ENCODE measurements at places on chromosomes 12 and 14.

GRCh38 chr14:53389202-53389601 lies 236.1 kb upstream of the DDHD1 start:
- no peak for DNase-seq

DNA sequence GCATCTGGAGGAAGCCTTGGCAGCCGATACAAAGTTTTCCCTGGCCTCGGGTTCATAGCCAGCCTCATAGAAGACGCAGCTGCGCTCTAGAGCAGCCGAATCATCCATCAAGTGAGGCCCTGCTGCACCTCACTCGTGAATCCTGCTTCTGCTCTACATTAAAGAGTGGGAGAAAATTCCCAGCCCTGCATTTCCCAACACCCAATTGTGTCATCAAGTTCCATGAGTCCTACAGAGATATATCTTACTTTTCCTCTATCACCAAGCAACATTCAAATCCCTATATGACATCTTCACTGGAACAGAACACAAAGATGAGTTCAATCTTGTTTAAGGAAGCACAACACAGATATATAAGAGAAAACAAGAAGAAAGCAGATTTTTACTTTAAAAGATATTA lies 139.3 kb downstream of the TTC7B start:
- DNase-seq = no peak

DNA sequence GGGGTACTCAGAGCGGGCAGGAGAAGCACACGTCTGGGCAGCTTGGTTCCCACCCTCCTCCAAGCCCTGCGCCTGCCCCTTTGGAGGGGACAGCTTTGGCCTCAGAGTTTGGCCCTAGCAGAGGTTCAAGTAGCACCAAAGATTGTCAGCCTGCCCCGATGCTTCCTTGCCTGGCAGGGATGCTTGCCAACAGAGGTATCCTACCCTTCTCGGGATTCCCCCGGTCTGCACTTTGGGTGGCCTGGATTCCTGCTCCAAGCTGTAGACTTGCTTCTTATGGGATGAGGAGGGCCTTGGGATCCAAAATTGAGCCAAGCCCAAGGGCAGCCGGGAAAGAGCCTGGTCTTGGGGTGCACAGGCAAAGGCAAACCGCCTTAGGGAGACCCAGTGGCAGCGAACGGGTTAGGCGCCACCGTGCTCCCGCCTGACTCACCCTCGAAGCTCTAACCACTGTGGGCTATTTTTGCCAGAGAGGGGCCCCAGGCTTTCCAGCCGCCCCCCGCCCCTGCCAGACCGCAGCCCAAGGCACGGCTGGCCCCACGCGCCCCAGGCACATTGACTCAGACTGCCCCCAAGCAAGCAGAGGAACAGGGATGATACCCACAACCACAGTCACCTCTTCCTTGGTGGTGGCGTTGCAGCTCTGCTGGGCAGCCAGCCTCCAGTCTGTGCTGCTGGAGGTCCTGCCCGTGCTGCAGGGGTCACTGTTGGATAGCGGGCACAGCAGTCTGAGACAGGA lies 847 bp upstream of the WNT10B start:
- DNase-seq = peak; percentile 73

- no peak for DNase-seq
Measured at GRCh38 chr14:52106840-52107239, 38.0 kb upstream of the NID2 start.

DNA sequence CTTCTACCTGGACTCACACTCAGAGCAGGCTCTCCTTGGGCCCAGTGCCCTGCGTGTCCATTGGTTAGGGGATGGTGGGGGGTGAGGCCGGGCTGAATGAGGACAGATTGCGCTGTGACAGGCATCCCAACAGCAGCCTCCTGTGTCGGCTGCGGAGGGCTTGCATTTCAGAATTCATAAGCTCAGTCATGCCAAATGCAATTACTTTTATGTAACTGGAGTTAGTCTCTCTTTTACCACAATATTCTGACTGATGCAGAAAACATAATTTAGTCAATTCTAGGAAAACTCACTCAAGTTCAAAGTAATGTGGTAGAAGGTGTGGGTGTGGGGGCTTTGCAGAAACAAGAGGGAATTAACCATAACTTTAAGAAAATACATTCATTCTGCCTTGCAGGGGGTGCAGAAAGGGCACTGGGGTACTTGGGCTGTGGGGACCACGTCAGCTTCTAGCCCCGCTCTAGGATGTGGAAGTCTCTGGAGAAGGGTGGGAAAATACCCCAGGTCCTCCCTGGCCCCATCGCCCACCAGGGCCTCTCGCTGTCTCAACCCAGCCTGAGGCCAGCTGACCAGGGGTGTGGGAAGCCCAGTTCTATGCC lies 257.7 kb downstream of the ADGRD1 start:
- peak; percentile 16 for DNase-seq

- no peak for DNase-seq
Measured at GRCh38 chr14:25516838-25517237, 466.9 kb upstream of the STXBP6 start.

- DNase-seq = no peak
Measured at GRCh38 chr12:91786499-91787272, 359.0 kb downstream of the BTG1 start.

GRCh38 chr12:10406725-10407124 lies 2.8 kb downstream of the KLRC4 start:
- DNase-seq = no peak

- peak; percentile 100 for DNase-seq
Measured at GRCh38 chr12:6370994-6371754, 4.2 kb downstream of the SCNN1A start.

DNA sequence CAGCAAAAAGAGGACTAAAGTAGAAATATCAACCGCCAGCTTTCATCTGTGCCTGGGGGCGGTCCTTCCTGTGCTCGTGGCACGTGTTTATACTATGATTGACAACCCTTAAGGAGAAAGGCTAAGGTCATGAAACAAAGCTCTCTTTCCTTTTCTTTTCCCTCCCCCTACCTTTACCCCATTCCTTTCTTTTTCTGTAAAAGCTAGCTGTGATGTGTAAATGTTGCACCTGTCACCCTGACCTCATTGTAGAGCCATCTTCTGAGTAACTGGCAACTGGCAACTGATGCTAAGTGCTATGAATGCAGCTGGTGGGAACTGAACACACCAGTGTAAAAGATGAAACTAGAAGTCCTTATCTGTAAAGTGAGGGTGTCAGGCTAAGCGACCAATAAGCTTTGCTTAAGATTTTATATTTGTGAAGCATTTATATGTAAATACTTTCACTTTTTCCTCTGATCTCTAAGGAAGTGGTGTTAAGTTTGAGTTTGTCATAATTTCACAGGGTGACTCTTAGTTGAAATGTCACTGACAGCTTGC lies 102.8 kb upstream of the BCAT1 start:
- DNase-seq = no peak

DNA sequence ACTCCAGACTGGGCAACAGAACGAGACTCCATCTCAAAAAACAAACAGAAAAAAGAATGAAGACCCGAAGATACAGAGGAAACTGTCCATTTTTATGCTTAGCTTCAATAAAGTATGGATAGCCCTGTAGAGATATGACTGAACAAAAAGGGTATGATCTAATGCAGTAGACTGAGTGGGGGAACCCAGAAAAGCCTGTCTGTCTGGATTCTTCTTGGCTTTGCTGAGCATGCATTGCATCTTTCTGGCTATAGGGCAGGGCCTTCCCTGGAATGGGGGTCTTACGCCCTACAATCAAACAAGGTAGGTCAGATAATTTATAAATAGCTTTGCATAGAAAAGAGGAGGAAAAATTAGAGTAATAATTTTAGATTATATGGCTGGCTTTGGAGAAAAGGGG lies 10.1 kb downstream of the MIA2 start:
- DNase-seq = no peak

DNA sequence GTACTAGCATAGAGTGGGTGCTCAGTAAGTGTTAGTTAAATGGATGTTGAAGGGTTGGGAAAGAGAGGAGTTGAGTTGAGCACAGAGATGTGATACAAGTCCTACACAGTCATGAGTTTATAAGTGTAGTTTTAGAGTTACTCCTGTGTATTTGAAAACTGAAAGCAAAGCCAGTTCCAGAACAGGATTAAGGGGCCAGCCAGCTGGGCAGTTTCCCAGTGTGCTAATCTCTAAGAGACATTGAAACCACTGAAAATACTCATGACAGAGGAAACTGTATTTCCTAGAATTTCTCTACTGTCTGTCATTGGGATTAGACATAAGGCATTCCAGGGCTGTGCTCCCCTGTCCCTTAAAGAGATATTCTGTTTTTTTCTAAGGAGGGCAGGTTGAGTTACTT lies 101.0 kb downstream of the DERA start:
- DNase-seq = no peak

- DNase-seq = no peak
Measured at GRCh38 chr12:89618113-89618862, 90.3 kb downstream of the ATP2B1 start.

- DNase-seq = no peak
Measured at GRCh38 chr14:65790172-65790815, 377.8 kb downstream of the FUT8 start.

DNA sequence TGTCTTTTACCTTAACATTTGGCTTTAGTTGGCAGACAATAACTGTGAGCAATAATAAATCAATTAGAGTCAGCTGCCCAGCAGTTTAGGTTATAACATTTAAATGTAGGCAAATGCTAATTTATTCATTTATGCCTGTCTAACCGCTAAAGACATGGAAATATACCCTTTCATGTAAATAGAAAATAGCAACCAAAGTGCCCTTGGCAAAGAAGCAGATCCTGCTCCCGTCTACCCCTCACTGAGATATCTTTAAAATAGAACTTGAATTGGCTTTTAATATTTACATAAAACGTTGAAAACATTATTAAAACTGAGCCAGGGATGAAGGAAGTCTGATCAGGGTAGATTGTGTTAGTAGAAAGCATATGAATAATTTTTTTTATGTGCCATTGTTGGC lies 67.3 kb downstream of the ATP23 start:
- no peak for DNase-seq

- no peak for DNase-seq
Measured at GRCh38 chr12:167959-168600, 45.9 kb downstream of the SLC6A12 start.

GRCh38 chr12:91394903-91395302 lies 212.3 kb upstream of the DCN start:
- no peak for DNase-seq

GRCh38 chr12:2833810-2834209 lies 1.0 kb downstream of the NRIP2 start:
- peak; percentile 64 for DNase-seq

GRCh38 chr14:105411017-105411941 lies 8.3 kb upstream of the MTA1 start:
- DNase-seq = peak; percentile 76

- DNase-seq = no peak
Measured at GRCh38 chr14:97298736-97299135, 501.6 kb downstream of the VRK1 start.

DNA sequence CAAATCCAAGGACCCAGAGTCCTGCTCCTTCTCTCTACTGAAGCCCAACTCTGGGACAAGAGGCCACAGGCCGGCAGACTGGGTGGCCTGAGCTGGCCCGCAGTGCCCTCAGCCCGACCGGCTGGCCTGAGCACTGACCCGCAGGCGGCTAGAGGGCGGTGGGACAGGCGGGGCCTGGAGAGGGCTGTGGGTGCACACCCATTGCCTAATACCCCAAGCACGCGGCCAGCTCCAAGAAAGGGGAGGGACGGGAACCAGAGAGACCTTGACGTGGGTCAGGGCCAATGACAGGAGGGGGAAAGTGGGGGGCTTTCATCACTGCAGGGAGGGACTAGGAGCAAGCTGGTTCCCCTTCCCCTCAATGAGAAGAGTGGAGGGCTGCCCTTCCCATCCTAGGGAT lies 2.0 kb upstream of the WNT10B start:
- peak; percentile 71 for DNase-seq

DNA sequence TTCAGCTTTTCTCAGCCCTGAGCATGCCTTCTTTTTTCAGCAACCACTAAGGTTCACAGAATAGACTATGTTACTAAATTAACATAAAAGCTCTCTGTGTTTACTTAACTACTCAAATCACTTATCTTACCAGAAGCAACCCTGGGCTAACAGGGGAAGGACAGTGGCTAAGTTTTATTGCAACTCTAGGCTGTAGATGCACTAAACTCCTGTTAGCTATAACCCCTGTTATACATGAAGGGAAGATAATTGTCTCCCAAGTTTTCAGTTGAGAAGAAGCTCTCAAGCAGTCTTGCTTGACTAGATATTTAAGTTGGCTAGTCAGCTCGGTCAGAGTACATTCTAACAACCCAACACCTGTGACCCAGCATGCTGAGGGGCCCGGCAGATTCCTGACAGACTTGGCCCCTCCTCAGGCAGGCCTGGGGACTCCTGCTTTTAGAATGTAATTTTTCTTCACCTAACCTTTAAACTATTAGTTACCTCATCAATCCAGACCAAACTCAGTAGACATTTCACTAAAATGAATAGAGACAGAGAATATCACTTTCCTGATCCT lies 464.5 kb downstream of the EGLN3 start:
- DNase-seq = no peak

DNA sequence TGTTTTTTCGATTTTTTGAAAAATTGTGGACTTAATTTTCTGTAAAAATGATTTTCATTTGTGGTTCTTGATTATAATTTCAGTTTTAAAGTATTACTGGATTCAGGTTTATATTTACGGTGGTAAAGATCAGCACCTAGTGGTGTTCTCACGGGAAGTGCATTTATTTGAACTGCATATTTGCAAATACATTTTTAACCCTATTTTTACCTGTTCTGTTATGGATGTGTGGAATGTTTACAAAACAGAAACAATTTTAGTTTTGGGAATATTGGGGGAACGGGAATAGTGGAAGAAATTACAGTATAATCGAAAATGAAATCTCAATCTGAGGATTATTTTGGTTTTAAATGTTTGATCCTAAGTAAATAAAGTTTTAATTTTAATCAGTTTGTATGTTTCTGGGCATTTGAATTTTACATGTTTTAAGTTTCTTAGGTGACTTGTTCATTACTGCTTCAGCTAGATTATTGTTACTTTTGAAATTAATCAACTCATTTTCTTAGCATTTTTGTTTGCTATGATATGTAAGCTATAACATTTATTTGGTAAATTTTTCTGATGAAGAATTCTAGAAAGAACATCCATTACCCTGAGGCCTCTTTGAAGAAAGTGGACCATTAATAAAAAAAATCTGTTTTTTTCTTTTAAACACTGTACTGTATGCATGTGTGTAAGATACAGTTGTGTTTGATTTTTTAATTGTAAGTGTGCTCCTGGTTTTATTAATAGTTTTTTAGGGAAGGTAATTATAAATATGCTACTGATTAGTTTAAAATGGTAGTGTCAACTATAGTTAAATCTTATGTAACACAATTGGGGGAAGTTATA lies 942 bp downstream of the ATF7IP start:
- DNase-seq = no peak

- DNase-seq = no peak
Measured at GRCh38 chr14:43166163-43166562, 1340.9 kb downstream of the FSCB start.

DNA sequence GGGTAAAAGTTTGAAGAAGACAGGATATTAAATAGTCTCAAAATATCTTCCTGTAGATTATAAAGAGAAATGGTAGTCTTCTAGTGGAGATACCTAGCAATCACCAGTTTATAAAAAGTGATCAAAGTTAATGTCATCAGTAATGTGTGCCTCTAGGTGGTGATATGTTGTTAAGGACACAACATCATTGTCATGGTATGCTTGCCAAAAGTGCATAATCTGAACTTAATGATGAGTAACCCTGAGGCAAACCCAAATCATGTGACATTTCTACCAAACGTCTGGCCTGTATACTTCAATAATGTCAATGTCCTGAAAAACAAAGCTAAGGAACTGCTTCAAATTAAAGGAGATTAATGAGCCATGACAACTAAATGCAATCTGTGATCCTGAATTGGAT lies 214.7 kb downstream of the PHLDA1 start:
- DNase-seq = no peak

- no peak for DNase-seq
Measured at GRCh38 chr14:90539996-90540395, 143.2 kb downstream of the CALM1 start.

Data from islet precursor cell (in vitro differentiated cells).